ENCODE measurements at places on chromosomes 16 and 17.

GRCh38 chr16:30743716-30744115, 4.5 kb upstream of the PHKG2 start:
- no peak for DNase-seq

DNA sequence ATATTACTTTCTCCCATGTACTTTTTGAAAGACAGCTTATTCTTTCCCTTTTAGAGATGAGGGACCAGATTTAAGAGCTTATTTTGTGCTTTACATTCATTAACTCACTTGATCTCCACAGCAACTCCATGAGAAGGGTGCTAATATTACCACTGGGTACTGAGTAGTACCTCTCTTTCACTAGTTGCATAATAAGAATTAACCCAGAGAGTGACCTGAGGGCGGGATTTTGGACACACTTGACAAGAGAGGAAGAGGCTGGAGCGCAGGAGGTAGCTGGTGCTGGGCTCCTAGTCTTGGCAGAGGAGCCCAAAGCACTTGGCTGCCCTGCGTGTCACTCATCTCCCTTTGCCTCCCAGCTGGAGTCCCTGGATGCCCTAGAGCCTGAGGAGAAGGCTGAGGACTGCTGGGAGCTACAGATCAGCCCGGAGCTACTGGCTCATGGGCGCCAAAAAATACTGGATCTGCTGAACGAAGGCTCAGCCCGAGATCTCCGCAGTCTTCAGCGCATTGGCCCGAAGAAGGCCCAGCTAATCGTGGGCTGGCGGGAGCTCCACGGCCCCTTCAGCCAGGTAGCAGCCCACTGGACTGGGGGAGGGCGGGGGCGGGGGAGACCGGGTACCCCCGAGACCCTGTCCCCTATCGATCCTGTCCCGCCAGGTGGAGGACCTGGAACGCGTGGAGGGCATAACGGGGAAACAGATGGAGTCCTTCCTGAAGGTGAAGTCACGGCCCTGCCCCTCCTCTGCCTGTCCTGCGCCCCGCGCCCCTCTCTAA, 1.7 kb upstream of the MAZ start:
- DNase-seq: no peak

GRCh38 chr17:50817838-50818237, 17.5 kb upstream of the WFIKKN2 start:
- DNase-seq: no peak

GRCh38 chr16:54242199-54242598, 44.4 kb downstream of the IRX3 start:
- no peak for DNase-seq

DNA sequence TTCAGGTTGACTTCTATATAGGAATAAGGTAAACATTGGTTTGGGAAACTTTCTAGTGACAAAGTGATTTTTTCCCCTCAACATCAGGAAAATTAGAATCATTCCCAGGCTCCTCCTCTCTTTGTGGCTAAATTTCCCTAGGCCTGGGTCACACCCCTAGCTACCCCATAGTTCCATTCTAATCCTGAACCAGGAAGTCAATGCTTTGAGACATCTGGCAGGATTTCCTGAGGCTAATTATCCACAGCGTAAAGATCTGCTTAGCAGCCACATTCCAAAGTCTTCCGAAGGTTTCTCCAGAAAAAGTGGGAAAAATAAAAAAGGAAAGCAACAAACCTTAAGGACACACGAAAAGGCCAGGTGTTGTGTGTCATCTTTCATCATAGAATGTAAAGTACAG, 60.3 kb upstream of the CORO6 start:
- no peak for DNase-seq

- DNase-seq: no peak
These were observed 2.3 kb upstream of the CCDC182 start for GRCh38 chr17:57747221-57748017.

GRCh38 chr16:85421338-85422195, 191.6 kb upstream of the GSE1 start:
- no peak for DNase-seq

DNA sequence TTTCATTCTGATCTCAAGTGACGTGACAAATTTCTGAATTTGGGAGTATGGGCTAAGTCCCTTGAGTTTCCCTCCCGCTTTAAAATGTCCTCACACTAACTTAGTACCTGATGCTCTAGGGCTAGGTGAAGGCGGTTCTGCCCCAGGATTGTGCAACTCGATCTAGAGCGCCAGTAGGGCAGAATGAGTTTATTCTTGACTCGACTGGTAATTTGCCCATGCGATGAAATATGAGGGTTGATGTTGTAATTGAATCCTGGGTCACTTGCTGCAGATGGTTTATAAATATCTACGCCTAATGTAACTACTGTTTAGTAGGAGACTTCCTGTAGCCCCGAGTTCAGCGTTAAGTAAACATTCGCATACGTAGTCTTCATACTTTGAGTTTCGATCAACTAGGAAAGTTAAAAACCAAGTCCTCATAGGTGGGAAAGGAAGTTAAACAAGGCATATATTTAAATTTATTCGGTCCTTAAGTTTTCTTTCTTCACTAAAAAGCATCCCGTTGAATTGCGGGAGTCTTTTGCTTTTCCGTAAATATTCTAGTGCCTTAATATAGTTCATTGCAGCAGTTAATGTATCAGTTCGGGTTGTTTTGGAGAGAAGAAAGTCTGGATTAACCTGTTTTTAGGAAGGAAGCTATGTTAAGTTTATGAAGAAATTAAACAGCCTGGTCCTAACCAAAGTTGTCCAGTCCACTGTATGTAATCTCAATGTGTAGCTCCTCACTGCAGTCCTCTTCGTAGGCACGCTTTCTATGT, 1.6 kb downstream of the CTCF start:
- DNase-seq: no peak

DNA sequence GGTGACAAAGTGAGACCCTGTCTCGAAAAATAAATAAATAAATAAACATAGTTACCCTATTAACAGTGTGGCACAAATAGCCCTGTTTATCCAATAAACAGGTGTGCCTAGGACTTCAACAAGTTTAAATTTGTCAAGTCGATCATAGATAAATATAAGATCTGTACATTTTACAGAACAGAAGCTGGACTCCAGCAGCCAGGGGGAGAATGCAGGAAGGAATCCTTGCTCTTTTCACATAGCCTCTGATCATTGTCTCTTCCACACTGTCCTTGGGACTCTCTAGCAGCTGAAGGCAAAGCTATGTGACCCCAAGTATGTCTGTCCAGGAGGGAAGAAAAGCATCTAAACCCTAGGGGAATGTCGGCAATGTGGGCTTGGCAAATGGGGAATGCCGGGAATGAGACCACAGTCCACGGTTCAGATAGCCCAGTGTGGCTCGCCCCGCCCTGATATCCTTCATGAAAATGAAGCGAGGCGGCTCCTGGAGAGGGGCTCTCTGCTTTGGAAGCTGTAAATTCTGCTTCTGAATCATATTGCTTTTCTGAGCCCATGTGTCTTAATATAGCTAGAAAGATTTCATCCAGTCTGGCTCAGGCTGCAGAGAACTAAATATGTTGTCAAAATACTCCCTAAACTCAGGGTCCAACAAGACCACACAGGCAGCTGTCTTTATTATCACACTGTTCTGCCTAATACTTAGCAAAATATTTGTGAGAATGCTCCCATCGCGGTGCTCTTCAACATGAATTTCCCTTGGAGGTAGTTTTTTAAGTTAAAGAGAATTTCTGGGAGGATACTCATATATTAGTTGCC, 24.9 kb upstream of the GRB2 start:
- DNase-seq: no peak

GRCh38 chr17:57313097-57313835, 56.9 kb downstream of the MSI2 start:
- no peak for DNase-seq

- DNase-seq: no peak
These were observed 7.4 kb downstream of the RNF112 start for GRCh38 chr17:19418251-19418992.

GRCh38 chr16:2508722-2509400, 4.9 kb upstream of the ATP6V0C start:
- DNase-seq: no peak

DNA sequence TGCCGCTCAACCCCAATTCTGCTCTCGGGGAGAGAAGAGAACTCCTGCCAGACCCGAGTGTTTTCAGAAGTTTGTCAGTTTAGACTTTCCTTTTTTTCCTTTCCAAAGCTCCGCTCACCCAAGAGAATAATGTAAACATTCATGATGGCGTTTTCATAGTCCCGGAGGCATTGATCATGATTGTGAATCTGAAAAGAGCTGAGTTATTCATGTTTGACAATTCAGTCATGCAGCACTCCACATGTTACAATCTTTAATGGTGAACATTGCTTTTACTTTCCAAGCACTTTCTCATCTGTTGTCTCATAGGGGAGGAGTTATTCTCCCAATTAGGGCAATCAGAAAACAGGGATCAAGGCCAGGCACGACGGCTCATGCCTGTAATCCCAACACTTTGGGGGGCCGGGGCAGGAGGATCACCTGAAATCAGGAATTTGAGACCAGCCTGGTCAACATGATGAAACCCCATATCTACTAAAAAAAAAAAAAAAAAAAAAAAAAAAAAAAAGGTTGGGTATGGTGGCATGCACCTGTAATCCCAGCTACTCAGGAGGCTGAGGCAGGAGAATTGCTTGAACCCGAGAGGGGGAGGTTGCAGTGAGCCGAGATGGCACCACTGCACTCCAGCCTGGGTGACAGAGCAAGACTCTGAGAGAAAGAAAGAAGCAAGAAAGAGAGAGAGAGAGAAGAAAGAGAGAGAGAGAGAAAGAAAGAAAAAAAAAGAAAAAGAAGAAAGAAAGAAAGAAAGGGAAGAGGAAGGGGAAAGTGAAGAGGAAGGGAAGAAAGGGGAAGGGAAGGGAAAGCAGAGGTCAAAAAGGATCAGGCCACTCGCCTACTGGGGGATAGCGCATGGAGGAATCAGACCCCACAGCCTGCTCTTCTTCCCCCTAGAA, 70.0 kb upstream of the TNRC6C start:
- no peak for DNase-seq

- peak; percentile 1 for DNase-seq
These were observed 510.6 kb downstream of the CDH13 start for GRCh38 chr16:83137326-83137781.

DNA sequence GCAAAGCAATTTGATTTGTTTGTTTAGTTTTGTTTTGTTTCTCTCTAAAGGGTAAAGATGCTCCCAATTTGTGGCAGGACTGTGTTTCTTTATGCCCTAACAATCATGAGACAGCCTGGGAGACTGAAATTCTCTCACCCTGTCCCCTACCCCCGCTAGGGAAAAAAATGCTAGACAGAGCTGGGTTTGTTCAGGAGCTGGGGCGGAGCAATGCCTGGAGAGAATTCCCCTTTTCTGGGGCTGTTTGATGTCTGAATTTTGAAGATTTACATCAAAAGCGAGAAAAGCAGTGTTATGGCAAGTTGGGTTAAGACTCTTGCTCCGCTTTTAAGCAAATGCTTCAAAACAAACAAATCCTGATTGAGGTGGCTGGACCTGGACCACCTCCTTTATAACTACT, 8.4 kb downstream of the MAF start:
- no peak for DNase-seq

DNA sequence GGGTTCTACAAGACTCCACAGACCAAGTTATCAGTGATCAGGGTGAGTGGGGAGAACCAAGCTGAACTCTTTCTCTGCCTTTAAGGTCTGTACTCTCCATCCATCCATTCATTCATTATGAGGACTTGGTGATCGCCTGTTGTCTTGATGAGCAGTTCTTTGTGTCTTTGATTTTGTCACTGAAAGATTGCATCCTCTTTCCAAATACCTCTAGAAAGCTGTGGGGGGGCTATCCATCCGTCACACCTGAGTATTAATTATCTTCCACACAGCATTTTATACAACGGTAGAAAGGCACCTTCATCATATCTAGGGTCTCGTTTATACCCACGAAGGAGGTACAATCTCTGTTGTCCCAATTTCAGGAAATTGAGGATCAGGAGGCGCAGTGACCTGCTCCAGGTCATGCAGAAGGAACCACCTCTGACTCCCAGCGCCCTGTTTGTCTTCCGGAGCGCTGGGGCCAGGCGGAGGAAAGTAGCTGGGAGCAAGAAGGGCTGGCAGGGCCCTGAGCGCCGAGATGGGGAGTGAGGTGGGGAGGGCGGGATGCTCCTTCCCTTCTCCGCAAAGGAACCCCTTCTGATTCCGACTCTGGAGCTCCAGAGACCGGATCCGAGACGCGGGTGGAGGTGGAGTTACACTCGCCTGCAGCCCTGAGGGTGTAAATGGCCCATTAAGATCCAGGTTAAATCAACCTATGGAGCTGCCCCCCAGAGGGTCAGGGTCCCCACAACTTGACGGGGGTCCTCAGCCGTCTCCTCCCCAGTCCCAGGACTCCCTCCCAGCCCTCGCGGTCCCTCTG, 605 bp upstream of the ABAT start:
- DNase-seq: no peak

GRCh38 chr17:661509-661908, 53.1 kb downstream of the VPS53 start:
- no peak for DNase-seq

DNA sequence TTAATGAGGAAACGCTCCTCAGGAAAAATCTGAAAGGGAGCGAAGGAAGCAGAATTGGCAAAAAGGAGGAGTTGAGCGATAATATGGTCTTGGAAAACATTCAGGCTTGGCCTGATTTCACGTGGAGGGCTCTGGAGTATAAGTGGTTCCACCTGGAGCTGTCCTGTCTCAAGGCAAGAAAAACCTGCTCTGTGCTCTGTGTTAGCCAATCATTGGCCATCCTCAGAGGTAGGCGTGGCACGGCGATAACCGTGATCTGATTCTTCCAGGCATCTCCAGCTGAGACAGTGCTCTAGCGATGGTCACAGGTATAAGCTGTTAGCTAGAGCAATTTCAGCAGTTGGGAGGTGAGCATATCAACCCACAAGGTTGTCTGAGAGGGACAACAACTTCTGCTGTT, 450.5 kb upstream of the MAF start:
- DNase-seq: no peak

DNA sequence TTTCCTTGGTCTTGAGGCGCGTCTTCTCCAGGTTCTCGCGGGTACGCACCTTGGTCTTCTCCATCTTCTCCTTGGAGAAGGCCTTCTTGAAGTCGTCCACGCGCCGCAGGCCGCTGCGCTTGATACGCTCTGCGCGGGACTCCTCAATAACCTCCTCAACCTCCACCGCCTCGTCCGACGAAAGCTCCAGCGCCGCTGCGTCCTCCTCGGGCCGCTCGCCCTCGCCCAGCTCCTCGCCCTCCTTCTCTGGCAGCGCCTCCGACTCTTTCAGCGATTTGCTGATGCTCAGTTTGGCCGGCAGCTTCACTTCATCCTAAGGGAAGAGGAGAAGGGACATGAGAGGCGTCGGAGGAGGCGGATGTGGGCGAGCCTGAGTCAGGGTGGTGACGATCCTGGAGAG, 16.8 kb upstream of the STAT3 start:
- no peak for DNase-seq
